ENCODE measurements at places on chromosomes 5 and 9. TPM values are rescaled to one million over a fixed set of nuclear protein-coding genes. Genes with fewer than 3 reads are reported as not detected.

DNA sequence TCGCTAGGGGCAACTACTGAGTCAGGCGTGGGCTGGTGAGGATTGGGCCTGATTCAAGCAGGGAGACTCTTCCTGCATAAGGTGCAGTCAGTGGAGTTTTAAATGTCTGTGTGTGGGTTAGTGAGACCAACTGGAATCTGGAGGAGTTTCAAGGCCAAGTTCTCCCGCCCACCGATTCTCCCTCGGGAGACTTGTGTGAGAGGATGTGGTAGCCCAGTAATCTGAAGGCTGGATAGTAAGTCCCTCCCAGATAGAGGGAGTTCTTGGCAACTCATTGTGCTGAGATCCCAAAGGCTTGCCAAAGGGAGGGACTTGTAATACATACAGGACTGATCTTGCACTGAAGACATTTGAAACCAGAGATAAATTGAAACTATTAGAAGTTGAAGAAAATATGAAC, 51.8 kb downstream of the WDR36 start:
- no peaks in the 10 kb centered on the region for H3K27me3 ChIP-seq
- no peak for DNase-seq
- H3K4me1 ChIP-seq, result no peaks in the 10 kb centered on the region
- H3K27ac ChIP-seq, result no peak overlapping the region
- H3K36me3 ChIP-seq, result no peaks in the 10 kb centered on the region

GRCh38 chr9:136650648-136651047, 12.1 kb upstream of the EGFL7 start:
- no peaks in the 10 kb centered on the region for H3K36me3 ChIP-seq
- H3K4me3 ChIP-seq, result no peak overlapping the region
- no peaks in the 10 kb centered on the region for H3K27me3 ChIP-seq
- no peak overlapping the region for H3K27ac ChIP-seq
- DNase-seq, result no peak

DNA sequence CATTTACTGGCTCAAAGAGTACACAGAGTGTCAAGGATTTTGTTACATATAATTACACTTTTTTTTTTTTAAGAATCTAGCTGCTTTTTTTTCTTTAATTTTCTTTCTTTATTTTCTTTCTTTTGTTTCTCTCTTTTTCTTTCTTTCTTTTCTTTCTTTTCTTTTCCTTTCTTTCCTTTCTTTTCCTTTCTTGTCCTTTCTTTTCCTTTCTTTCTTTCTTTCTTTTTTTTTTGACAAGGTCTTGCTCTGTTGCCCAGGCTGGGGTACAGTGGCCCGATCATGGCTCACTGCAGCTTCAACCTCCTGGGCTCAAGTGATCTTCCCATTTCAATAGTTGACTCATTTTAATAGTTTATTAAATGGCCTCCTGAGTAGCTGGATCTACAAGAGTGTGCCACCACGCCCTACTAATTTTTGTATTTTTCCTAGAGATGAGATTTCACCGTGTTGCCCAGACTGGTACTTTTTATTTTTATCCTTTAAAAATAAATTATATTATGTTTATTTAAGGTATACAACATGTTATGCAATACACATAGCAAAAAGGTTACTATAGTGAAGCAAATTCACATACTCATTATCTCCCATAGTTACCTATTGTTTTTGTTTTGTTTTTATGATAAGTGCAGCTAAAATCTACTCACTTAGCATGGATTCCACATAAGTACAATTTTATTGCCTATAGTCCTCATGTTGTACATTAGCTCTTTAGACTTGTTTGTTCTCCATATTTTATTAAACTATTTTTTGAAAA, 381.5 kb upstream of the KLF4 start:
- no peaks in the 10 kb centered on the region for H3K36me3 ChIP-seq
- H3K4me3 ChIP-seq, result no peak overlapping the region
- H3K27me3 ChIP-seq, result no peaks in the 10 kb centered on the region
- H3K27ac ChIP-seq, result no peak overlapping the region
- H3K4me1 ChIP-seq, result no peaks in the 10 kb centered on the region

GRCh38 chr5:67196537-67197059, at the start of gene CD180:
TSS of gene CD180 (minus strand) at chr5:67196799. CDS start at chr5:67196641, 158 bp downstream.
- no peaks in the 10 kb centered on the region for H3K4me1 ChIP-seq
- H3K27me3 ChIP-seq, result no peaks in the 10 kb centered on the region
- no peak within 1 kb of the TSS for H3K27ac ChIP-seq
- no peak within 1 kb of the TSS for H3K4me3 ChIP-seq

DNA sequence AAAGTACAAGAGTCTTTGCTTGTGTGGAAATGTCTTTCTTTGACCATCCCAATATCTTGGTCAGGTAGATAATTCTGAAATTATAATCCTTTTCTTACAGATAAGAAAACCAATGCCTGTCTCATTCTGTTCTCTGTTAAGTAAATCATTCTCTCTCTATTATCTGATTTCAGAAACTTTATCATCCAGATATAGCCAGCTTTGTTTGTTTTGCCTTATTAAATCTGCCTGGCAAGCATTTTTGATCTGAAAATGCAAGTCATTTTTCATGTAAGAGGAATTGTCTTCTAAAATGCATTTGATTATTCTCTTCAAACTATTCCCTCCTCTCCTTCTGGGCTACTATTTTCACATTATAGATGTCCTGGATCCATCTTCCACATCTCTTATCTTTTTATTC, 625.5 kb downstream of the CCDC171 start:
- no peaks in the 10 kb centered on the region for H3K4me1 ChIP-seq
- H3K36me3 ChIP-seq, result no peaks in the 10 kb centered on the region
- H3K4me3 ChIP-seq, result no peak overlapping the region
- no peak for DNase-seq
- no peak overlapping the region for H3K27ac ChIP-seq

DNA sequence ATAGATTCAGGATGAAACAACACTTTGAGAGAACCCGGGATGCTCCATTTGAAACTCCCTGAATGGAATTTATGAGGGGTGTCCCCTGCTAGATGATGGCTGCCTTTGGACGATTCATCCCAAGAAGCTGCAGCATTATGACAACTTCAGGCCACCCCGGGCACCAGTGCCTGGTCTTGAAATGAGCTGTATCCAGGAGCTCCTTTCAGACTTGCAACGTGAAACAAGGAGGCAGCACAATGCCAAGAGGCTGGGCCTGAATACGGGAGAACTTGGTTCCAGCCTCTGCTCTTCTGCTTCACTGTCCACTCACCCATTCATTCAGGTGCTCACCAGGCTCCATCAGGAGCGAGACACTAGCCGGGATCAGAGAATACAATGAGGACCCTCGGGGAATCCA, 78.3 kb downstream of the STK10 start:
- H3K27me3 ChIP-seq, result no peaks in the 10 kb centered on the region
- H3K4me3 ChIP-seq, result no peak overlapping the region

- H3K4me1 ChIP-seq, result no peaks in the 10 kb centered on the region
- DNase-seq, result no peak
- no peaks in the 10 kb centered on the region for H3K27me3 ChIP-seq
- no peak overlapping the region for H3K27ac ChIP-seq
- H3K4me3 ChIP-seq, result no peak overlapping the region
These were observed 1829.6 kb upstream of the NUDT12 start for GRCh38 chr5:105392122-105392709.

- no peaks in the 10 kb centered on the region for H3K36me3 ChIP-seq
- no peaks in the 10 kb centered on the region for H3K4me1 ChIP-seq
- no peak overlapping the region for H3K4me3 ChIP-seq
These were observed 104.9 kb downstream of the MELK start for GRCh38 chr9:36677611-36678010.

The PCDHA7 gene
- total RNA-seq, result 0.55 TPM
